ENCODE measurements at places on chromosomes 1 and 21.

- peak; percentile 86 for DNase-seq
These were observed 14.0 kb upstream of the CDA start for GRCh38 chr1:20574686-20575540.

- no peak for DNase-seq
These were observed 9.6 kb upstream of the CYB5R1 start for GRCh38 chr1:202976633-202977032.

DNA sequence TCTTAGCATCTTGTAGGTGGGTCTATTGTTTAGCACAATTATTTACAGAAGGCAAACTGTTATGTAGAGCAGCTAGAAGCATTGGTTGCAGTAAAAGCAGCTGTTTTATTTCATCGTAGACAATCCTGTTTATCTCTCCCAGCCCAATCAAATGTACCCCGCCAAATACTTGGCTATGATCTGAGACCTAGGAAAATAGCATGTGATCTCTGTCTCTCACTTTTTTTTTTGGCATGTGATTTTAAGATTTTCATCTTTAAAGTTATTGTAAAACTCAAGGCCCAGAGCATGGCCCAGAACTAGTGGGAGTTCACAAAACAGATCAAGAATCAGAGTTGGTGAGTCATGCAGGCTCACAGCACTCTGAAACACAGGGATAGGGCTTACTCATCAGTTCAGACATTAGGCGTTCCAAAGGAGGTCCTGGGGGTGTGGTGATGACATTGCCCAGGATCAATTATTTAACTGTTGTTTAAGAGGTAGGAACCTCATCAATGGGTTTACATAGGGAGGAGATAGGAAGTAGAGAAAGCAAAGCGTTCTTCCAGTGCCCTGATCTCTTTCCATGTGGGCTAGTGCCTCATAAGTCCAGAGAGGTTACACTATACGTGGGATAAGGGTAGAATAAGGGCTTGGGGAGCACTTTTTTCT is 40.2 kb downstream of the TBX19 start:
- no peak for DNase-seq

DNA sequence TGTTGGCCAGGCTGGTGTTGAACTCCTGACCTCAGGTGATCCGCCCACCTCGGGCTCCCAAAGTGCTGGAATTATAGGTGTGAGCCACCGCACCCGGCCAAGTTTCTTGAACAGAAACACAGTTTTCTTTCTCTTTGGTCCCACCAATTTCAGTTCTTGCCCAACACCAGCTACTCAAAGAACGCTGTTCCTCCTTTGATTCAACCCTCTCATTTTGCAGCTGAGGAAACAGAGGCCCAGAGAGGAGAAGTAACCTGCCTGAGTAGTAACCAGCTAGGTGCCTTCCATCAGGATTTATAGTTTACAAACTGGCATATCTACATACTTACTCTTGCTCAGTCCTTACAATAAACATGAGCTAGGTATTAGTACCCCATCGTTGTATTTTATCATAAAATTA is 119.9 kb downstream of the SYF2 start:
- DNase-seq: no peak

DNA sequence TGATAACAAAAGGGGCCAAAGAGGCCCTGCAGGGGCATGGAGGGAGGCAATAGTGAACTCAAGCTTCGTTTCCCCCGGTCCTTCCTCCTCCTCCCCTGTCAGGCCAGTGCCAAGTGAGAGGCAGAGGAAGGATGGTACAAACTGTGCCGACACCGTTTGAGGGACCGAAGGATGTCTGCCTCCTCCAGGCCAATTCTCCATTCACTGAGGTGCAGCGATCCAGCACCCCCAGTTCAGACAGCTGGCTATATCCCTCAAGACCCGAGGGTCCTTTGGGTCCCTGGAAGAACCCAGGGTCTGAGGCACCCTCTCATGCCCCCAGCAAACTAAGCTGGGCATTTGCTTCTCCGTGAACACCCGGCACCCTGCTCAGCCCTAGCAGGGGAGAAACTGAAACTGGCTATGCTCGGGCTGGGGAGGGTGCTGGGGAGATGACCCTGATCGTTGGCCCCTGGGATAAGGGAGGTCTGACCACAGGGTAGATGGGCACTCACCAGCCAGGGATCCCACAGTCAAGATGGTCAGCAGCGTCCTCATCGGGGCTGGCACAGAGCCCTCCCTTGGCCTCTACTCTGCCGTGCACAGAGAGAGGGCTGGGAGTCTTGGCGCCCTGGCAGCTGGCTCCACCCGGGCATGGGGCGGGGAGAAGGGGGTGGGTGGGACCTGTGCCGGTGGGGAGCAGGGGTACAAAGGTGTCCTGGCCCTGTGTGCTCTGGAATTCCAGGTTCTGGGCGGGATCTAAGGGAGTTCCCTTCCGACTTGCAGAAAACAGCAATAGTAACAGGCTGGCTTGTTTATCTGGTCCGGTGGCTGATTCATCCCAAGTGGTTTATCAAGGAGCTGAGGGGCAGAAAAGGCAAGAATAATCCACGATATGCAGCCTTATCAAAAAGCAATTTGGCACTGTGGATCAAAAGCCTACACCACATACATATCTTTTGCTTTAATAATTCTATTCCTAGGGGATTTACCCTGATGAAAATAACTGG is at the start of gene IL22RA1:
IL22RA1 (minus strand) TSS at position 595 of the 989 bp plus-strand sequence; CDS start at position 537, 58 bp downstream.
- no peak for DNase-seq

GRCh38 chr21:28298251-28298672 is 694.4 kb downstream of the LTN1 start:
- no peak for DNase-seq

- DNase-seq: no peak
These were observed 615 bp downstream of the CLIC4 start for GRCh38 chr1:24745711-24746413.

DNA sequence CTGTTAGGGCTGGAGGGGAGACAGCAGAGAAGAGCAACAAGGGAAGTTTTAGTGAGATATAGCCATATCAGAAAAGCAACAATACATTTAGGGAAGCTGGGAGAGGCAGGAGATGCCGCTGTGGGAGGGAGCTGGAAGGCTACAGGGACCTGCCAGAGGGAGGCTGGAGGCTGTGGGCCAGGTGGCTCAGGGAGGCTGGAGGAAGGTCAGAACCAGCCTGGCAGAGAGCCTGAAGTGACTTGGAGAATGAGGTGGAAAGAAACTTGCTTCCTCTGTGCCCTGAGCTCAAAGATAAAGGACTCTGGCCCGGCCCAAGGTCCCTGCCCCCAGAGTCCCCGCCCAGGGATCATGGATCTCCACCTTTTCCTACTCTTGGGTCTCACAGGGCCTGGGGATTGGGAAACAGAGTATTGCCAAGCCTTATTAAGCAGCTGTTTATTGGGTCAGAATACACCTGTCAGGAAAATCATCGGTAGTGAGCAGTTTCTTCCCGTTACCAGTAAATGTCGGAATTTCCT is 85.9 kb downstream of the KIF26B start:
- no peak for DNase-seq

GRCh38 chr1:27332536-27333281 is 9.1 kb upstream of the SYTL1 start:
- DNase-seq: no peak

- no peak for DNase-seq
These were observed 62.9 kb downstream of the TEX35 start for GRCh38 chr1:178575611-178576361.

- DNase-seq: no peak
These were observed 17.7 kb downstream of the COL6A2 start for GRCh38 chr21:46115441-46116188.

- no peak for DNase-seq
These were observed 76.6 kb downstream of the RGL1 start for GRCh38 chr1:183881387-183882131.

- DNase-seq: no peak
These were observed 81.6 kb upstream of the LRRC8D start for GRCh38 chr1:89739013-89739843.

Data from CMK (cell line).